Effector memory CD8-positive, alpha-beta T cell (primary cell): ENCODE measurements at places on chromosomes 7 and 10.

DNA sequence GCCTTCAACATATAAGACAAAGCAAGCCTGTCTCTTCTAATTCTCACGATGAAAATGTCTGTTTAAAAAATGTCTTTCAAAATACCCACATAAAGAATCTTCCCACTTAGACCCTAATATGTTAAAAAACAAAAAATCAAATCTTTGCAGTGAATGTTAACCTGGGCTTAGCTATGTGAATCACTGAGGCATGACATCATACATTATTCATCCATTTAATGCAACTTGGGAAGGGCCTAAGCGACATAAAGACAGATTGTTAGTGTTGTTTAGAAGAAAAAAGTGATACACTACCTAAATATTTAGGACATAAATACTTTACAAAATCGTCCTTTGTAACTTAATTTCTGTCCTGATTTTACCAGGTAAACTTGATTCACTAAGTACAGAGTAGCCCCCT lies 648.5 kb upstream of the NRP1 start:
- no peak for DNase-seq

- peak; percentile 9 for DNase-seq
These were observed 15.5 kb upstream of the SP4 start for GRCh38 chr7:21412410-21412851.

GRCh38 chr10:114404171-114405010 lies at the start of gene AFAP1L2:
AFAP1L2 (minus strand) TSS chr10:114404502; CDS start chr10:114404455, 47 bp downstream.
- DNase-seq: no peak

- DNase-seq: no peak
These were observed 67.9 kb downstream of the ZNF680 start for GRCh38 chr7:64494912-64495461.

- DNase-seq: no peak
These were observed 38.7 kb upstream of the PPP1R17 start for GRCh38 chr7:31648288-31648687.

DNA sequence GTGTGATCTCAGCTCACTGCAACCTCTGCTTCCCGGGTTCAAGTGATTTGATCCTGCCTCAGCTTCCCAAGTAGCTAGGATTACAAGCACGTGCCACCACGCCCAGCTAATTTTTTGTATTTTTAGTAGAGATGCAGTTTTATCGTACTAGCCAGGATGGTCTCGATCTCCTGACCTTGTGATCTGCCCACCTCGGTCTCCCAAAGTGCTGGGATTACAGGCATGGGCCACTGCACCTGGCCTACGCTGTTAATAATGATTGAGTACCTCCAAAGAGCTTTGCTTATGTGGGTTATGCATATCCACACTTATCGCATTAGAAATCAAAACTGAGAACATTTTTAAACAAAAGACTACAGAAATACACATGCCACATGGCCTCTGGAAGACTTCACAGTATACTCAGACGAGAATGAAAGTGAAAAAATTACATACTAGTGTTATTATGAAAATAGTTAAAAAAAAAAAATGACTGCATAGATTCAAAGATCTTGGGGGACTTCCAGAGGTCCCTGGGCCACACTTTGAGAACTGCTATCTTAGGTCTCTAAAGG lies 25.4 kb downstream of the RPP38 start:
- no peak for DNase-seq

DNA sequence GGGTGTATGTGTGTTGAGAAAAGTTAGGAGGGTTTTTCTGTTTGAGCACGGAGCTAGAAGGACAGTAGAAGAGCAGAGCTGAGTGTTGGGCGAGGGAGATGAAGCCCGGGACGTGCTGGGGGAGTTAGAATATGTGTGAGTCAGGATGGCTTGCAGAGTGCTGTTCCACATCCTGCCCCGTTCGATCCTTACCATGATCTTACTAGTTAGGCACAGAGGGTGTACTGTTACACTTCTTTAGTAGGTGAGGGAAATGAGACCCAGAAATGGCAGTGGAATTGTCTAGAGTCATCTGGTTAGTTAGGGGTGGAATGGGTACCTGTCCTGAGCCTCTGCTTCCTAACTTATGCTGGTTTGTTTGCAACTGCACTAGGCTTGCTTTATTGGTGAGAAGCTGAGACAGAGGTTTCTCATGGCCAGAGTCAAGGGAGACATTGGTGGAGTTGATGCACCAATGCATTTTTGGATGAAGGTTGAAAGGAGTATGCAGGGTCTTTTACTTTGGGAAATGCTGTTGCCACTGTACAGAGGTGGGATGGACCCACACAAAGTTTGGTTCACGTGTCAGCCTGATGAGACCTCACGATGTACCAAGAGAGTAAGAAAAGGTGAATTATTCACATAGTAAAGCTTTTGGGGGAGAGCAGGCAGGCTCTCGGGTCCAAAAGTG lies 42.4 kb downstream of the CCNY start:
- no peak for DNase-seq

- DNase-seq: no peak
These were observed 44.4 kb downstream of the TACC2 start for GRCh38 chr10:122033224-122033926.

GRCh38 chr7:115708013-115708341 lies 322.6 kb downstream of the TFEC start:
- no peak for DNase-seq

GRCh38 chr7:78970440-78970916 lies 483.0 kb downstream of the MAGI2 start:
- DNase-seq: no peak

DNA sequence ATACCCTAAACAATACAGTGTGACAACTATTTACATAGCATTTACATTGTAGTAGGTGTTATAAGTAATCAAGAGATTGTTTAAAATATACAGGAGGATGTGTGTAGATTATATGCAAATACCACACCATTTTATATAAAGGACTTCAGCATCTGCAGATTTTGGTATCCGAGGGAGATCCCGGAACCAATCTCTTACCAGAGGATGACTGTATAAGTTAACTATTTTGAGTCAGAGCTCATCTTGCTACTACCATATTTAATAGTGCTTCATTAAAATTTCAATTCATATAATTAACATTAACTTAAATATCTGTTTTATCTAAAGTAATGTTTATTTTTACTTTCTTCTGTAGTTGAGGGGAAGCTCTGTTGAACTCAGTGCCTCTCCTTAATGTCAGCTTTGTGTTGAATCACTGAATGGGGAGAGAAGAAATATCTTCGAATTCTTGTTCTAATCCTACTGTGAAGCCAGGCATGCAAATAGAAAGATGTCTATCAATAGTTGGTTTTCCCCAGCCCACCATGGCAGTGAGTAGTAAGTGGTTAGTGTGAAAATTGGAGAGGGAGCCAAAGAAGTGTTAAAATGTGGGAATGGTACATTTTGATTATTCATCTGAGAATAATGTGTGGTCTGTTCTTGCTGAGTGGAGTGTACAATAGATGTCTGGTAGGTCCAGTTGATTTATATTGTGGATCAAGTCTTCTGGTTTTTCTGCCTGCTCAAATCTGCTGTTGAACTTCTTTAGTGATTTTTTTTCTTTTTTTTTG lies 90.1 kb upstream of the CYP26C1 start:
- DNase-seq: no peak

- no peak for DNase-seq
These were observed 207.9 kb downstream of the ARL4A start for GRCh38 chr7:12895296-12895695.

GRCh38 chr10:54710918-54711317 lies 90.1 kb downstream of the PCDH15 start:
- DNase-seq: no peak

DNA sequence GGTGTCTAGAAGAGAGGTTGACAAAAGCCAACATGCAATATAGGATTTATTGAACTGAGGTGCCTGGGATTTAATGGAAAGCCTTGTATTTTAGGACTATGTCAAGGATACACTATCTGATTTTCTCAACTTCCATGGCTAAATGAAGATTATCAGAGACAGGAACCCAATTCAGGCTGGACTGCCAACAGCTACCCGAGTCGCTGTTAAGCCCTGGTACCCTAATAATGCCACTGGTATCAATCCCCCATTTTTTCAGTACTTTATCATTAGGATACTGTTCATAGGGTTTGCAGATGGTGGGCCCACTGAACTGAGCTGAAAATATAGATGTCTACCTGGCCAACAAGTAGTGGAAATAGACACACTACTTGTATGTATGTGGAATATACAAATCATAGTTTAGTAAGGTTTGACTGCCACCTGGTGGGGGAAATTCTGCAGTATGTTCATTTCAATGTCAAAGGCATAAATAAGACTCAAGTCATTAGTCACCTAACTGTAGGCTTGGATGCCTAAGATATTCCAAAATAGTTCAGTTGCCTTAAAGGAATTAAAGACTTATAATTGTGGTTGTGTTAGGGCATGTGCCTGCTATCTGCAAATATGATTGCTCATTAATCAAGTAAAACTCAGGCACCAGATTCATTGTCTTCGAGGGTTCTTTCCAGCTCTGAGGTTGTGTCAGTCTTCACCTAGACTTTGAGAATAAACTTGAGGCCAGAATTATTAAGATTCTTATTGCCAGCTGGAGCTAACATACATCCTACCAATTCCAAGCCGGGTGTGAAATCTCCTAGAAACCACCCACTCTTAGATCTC lies 34.1 kb upstream of the NOBOX start:
- peak; percentile 20 for DNase-seq

DNA sequence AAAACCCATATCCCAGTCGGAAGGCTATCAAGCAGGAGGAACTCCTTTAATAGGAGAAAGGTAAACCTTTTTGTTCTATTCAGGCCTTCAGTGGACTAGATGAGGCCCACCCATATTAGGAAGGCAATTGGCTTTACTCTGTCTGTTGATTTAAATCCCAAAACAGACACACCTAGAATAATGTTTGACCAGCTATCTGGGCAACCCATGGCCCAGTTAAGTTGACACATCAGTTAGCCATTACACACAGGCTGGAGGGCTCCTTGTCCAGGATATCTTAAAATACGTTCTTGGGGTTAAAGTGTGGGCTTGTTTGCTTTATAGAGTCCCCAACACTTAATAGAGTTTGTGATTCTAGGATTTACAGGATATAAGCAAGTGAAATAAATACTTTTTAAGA lies 339.0 kb upstream of the PRKCQ start:
- no peak for DNase-seq

GRCh38 chr10:108052981-108053380 lies 888.5 kb upstream of the SORCS1 start:
- DNase-seq: no peak

- DNase-seq: no peak
These were observed 23.3 kb upstream of the SMARCD3 start for GRCh38 chr7:151271699-151272355.

DNA sequence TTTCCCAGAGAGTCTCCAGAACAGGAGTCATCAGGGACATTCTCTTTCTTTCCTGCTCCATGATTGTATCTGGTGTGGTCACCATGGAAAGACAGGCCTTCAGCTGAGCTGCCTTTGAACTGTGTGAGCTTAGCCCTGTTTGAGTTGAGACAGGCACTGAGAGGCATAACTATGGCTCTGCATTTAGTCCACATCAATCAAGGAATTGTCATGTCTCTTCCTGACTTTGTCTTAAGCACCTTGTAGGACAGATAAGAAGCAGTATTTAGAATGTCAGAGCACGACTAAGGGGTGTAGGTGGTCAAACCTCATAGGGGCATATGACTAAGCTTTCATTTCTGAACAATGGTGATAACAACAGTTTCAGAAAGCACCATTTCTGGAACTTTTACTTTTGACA lies 53.5 kb downstream of the EPDR1 start:
- no peak for DNase-seq

DNA sequence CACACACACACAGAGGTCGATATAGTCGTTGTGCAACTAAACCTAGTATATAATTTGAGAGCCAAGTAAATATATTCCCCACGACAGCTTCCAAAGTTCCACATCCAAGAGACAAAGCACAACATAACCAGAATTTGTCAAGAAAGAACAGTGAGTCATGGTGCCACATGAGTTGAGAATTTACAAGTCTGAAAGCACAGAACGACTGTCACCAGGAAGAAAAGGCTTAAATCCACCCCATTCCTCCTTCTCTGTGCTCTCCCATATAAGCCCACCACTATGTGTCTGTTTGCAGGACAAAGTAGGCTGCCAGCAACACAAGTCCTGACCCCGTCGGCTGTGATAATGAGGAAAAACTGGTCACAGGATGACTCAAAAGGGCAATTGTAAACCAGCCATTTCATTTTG lies 32.8 kb downstream of the GSAP start:
- DNase-seq: no peak

DNA sequence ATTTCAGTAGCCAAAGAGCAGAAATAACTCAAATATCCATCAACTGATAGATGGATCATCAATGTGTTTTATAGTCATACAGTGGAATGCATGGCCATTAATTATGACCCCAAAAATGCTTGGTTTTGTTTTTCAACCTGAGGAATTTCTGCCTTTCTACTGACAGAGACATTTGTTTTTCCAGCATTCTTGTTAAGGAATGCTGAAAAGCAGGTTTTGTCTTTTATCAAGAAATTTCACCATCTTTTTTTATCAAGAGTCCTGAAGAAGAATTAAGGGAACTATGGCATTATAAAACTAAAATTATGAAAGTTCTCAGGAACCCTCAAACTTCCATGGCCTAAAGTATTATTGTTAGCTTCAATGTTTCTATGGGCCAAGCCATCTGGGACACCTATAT lies 153.4 kb upstream of the THSD7A start:
- no peak for DNase-seq

DNA sequence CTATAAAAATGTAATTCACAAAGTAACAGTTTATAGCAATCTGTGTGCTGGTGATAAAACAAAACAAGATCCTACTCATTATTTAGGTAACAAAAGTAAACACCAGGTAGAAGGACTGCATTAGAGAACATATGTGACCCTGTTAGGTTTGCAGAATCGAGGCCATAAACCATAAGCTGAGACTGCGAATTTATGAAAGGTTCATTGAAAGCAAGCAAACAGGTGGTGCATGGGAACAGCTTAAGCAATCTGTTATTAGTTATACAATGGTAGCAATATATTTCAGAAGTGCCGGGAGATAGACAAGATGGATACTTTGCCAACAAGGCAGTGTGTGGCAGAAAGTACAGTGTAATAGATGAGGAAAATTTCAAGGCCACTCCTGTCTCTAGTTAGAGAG lies 23.5 kb upstream of the FAM133B start:
- no peak for DNase-seq

- no peak for DNase-seq
These were observed 151.5 kb downstream of the PFKFB3 start for GRCh38 chr10:6354168-6354772.

DNA sequence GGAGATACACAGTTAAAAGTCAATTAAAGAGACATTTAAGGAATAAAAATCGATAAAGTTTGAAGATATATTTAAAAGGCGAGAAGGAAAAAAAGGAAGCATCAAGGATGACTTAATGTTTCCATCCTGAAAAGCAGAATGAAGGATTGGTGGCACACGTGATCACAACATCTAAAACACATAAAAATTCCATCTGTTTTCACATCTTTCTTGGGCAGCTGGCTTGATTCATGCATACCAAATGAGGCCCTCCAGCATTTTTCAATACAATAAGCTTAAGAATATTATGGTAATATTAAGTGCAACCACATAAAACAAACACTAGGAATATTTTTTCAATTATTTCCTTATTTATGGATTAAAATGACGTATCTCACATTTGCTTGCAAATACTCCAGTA lies 112.6 kb downstream of the TPK1 start:
- no peak for DNase-seq

- peak; percentile 43 for DNase-seq
These were observed 1.8 kb downstream of the ZMYND11 start for GRCh38 chr10:137031-137430.

GRCh38 chr10:3955493-3955892 lies 170.5 kb upstream of the KLF6 start:
- DNase-seq: no peak
